ENCODE measurements at places on chromosomes 13 and 19.

GRCh38 chr19:8641908-8642547 is 11.6 kb downstream of the NFILZ start:
- DNase-seq = peak; percentile 58

DNA sequence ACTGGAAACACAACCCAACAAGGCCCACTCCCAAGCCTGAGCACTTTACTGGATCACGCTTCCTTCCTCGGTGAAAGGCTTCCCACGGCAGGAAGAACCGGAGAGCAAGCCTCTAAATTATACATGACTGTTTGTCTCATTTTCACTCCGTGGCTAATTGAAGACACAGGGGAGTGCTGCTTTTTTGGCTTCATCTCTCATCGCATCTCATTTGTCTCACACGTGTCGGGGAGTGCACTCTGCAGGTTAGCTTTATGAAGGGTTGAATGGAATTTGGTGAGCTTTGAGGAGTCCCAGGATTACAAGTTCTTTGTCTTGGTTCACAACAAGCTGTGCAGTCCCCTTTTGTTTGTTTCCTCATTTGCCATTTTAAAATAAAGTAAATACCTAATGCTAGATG is 544.6 kb downstream of the GPC6 start:
- no peak for DNase-seq

GRCh38 chr19:7605490-7606222 is 10.0 kb downstream of the CAMSAP3 start:
- DNase-seq = peak; percentile 5

DNA sequence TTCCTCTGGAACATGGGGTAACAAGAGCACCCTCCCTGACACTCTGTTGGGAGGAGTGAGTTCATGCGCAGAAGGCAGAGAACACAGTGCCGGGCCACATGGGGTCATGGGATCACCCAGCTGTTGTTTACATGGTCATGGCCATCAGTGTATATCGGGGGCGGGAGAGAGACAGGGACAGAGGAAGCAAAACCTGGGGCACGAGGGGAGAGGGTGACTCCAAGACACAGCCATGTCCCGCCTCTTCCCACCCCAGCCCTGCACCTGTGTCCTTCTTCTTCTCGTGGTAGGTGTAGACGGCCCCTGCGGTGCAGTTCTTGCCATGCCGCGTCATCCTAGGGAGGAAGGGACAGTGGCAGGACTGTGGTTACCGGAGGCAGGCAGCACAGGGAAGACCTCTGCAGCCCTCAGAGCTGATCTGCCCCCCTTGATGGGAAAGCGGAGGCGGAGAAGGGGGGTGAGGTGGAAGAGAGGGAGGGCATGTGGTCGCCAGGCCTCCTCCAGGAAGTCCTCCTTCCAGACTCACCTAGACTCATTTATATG is 19.9 kb downstream of the NOSIP start:
- no peak for DNase-seq

GRCh38 chr13:81247711-81248110 is 906.8 kb upstream of the SPRY2 start:
- no peak for DNase-seq

- no peak for DNase-seq
Observed at GRCh38 chr19:32676186-32676894, 692 bp downstream of the RGS9BP start.

- DNase-seq = no peak
Observed at GRCh38 chr13:101453784-101454201, 1.3 kb downstream of the ITGBL1 start.

GRCh38 chr19:10122045-10122444 is 2.3 kb upstream of the EIF3G start:
- DNase-seq = no peak

DNA sequence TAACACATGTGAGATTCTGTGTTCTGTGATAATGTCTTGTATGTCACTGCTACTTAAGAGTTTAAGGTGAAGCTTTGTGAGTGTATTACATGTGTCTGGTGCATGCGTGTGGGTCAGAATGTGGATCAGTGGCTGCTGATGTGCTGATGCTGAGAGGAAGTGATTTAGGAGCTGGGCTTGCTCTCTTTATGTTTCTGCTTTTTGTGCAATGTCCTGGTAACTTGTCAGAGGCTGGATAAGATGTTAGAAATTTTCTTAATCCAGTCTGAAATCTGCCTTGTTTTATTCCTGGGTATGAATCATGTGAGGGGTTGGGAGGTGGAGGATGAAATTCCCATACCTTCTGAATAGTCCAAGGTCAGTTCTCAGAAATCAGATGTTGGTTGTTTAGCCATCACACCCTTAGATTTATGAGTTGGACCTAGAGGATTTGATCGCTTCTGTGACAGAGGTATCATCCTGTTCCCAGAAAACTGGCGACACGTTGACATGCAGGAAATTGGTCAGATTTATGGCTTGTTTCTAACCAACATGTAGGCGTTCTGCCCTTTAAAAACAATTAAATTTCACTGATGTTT is 24.5 kb upstream of the CXCL17 start:
- peak; percentile 68 for DNase-seq

DNA sequence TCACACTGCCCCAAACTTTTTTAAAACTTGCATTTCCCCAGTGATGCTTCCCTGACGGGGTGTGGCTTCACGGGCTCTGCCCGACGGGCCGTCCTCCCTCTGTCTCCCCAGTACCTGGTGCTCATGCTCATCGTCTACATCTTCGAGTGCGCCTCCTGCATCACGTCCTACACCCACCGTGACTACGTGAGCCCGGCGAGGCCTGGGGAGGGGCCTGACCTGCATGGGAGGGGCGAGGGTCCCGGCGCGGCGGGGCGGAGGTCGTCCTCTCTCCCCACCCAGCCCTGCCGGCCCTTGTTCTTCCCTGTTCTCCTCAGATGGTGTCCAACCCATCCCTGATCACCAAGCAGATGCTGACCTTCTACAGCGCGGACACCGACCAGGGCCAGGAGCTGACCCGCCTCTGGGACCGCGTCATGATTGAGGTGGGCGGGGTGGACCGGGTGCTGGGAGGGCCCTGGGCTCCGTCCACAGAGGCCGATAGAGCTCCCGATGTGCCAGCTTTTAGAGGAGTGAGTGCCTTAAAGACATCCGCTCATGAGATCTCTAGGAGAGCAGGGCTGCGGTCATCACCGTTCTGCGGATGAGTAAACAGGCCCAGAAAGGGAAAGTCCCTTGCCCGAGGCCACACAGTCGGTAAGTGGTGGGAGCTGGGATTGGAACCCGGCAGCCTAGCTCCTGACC is 6.9 kb downstream of the UPK1A start:
- DNase-seq = peak; percentile 17

GRCh38 chr19:30135797-30136196 is 193.8 kb downstream of the URI1 start:
- DNase-seq = no peak

DNA sequence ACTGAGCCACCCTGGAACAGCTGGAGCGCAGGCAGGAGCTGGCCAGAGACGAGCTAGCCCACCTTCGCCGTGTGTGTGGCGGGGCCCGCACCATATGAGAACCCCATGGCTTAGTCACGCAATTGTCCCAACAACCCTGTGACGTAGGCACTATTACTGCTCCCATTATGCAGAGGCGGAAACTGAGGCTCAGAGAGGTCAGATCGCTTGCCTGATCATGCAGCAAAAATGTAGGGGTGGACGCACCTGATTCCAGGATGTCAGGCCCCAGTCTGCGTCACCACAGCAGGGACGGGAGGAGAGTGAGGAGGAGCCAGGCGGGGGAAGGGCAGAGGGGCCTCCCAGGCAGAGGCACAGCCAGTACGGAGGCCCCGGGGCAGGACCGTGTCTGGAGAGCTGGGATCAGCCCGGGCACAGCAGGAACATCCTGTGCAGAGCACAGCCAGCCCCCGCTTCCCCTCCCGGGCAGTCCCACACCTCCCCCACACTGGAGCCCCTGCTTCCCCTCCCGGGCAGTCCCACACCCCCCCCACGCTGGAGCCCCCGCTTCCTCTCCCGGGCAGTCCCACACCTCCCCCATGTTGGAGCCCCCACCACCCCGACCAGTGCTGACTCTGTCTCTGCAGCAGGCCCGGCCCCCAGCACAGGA is 16.7 kb downstream of the PIP5K1C start:
- peak; percentile 39 for DNase-seq
